ENCODE measurements at places on chromosomes 6 and 20. TPM values are rescaled to one million over a fixed set of nuclear protein-coding genes. Genes with fewer than 3 reads are reported as not detected.

ULBP2 gene
- not detected for total RNA-seq

ZC3H12D gene
- total RNA-seq = 21.1 TPM

PDE10A gene
- total RNA-seq = 7.5 TPM

HCRTR2 gene
- total RNA-seq = not detected

THBS2 gene
- 4.1 TPM for total RNA-seq

E2F1 gene
- 6.8 TPM for total RNA-seq

VSX1 gene
- not detected for total RNA-seq

ZFP57 gene
- not detected for total RNA-seq

PAX1 gene
- not detected for total RNA-seq

TSPO2 gene
- 6.3 TPM for total RNA-seq

All from spleen (tissue), 13 donors.